NCI-H460 (cell line): ENCODE measurements at places on chromosomes 3 and 15.
A peak's percentile ranks its signal among the peaks of the same experiment; 100 is the strongest.

DNA sequence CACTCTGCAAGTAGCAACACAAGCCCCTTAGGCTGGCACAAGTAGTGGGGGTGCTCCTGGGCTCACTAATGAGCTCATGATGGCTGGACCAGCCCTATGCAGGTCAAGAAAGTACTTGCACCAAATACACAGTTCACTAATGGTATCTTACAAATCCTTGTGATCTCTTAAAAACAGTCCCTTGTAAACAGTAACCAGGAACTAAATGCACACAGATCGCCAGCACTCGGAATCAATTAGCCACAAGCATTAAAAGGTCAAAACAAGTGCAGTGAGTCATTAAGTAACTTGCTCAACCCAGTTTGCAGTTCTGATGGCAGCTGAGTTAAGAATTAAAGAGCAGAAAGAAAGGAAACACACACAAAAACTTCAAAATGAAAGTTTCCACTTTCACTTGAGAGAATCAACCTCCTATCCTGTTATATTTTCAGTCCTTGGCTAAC, 43.2 kb downstream of the ARHGEF3 start:
- no peak for DNase-seq

DNA sequence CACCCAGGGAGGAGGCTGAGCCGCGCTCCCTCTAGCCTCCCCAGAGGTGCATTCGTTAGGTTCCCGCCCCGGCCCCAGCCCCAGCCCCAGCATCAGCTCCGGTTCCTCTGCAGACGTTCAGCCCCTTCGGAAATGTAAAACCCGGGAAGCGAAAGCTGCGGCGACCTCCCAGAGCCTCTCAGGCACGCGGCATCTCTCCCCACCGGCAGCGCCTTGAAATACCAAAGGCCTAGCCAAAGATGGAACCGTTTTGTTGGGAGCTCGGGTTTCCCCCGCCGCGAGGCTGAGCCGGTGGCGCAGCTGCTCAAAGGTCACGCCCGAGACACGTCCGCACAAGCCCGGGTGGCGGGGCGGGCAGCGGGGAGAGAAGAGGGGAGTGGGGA, 77.8 kb upstream of the HES1 start:
- peak; percentile 16 for DNase-seq

DNA sequence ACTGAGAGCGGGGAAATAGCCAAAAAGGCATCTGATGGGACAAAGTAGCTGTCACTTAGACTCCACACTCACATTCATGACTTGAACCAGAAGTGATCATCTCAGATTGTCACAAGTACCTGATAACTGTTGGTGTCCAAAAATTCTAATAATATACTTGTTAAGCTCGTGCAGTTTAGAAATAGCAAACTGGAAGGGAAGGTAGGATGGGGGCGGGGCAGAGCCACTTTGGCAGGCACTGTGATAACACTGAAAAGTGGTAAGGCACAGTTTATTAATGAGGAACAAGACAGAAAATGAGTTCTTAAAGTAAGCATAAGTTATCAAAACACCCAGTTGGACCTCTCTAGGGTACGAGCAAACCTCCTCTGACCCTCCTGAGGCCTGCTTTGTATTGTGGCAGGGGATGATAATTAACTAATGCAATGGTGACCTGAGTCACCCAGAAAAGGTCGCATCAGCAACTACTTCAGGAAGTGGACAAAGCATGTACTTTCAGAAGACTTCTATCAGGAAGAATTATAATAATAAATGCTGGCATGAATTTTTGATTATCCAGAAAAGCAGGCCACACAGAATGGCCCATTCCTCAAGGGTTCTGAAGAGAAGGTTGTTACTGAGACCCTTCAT, 54.4 kb downstream of the ADCY5 start:
- no peak for DNase-seq

DNA sequence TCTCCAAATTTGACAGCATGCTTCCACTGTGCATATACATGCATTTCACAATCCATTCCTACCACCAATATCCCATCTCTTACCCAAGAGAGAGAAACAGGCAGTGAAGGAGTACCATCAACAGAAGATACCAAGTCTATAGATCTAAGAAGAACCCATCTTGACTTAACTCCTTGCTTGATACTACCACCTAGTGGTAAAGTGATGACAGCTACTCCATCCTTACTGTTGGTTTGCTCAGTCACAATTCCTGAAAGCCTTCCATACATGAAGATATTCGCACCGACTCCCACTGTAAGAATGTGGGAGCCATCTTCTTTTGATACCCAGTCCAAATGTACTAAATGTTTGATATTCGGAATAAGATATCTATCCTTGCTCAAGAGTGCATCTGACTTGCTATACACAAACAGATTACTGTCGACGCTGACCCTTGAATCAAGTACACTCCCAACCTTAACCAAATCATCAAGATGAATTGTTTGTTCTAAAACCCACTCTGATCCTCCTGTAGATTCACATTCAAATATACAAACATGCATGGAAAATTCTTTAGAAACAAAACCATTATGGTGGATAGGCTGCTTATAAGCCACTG, 123.1 kb downstream of the DMXL2 start:
- peak; percentile 31 for DNase-seq

GRCh38 chr3:38473229-38473628, 19.5 kb downstream of the ACVR2B start:
- DNase-seq: no peak

- DNase-seq: peak; percentile 23
Measured at GRCh38 chr3:120559242-120560061, 36.7 kb upstream of the NDUFB4 start.

GRCh38 chr3:5181469-5182141, 5.9 kb upstream of the EDEM1 start:
- no peak for DNase-seq

DNA sequence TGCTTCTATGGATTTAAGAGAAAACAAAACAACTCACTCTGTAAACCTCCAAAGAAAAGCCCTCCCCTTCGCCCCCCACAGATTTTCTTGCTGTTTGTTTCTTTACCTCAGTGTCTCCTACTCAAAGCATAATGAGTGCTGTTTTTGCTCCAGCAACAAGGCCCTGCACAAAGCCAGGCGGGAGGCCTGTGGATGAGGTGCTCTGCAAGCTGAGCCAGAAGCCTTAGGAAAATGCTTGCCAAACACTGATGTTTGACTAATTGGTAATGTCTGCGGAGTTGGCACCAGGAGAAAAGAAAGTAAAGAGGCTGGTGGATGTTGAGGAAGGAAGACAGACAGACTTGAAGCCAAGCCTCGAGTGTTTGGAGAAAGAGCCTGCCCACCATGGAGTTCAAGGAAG, 99.7 kb downstream of the RARB start:
- no peak for DNase-seq

GRCh38 chr3:115808244-115808643, 184.9 kb downstream of the GAP43 start:
- DNase-seq: no peak

DNA sequence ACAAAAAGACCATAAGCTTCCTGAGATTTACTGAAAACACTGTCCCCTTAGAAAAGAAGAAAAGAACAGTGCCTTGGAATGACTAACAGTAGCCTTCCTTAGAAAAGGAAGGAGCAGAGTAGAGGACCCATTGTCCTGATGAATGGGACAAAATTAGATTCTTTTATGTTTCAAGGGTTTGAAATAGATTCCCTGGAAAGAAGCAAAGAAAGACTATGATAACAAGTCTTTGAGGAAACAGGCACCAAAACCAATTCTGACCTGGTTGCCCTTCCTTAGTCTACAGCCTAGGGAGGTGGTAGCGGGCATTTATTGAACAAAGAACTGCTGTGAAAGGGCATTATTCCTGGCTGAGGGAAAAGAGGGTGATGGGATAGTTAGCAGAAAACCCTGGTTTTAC, 1024.8 kb downstream of the TBL1XR1 start:
- DNase-seq: no peak

DNA sequence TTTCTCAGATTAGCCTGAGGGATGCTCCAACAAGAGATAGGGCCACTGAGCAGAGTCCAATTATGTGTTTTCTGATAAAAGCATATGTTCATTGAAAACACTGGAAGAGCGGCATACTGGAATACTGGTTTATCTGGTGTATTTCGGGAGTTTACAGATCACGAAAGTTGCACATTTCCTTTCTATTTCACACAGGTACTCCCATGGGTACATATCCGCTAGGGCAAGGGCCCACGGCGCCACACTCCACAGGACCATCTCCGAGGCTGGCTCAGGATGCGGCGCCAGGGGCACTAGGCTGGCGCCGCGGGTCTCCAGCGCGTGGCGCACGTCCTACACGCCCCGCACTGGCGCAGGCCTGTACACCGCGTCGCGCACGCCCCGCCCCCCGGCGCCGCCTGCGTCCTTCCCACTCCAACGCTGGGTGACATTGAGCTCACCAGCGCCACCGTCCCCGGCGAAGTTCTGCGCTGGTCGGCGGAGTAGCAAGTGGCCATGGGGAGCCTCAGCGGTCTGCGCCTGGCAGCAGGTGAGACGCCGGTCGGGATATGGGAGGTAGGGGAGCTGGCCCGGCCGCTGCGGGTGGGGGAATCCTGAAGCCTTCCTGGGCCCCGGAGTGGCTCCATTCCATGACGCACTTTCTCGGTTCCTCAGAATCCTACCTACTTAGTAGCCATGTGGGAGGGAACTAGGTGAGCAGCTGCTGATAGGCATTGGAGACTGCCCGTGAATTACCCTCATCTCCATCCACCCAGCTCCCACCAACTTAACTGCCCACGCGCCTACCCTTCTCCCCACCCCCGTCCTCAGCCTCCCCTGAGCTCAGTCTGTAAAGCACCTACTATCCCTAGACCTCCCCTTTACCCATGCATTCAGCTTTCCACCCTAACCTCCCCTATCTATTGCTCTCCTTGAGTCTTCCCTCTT, at the start of gene FAM162A:
Gene FAM162A (plus strand): TSS at position 412 of the 927 bp plus-strand sequence. CDS start 84 bp downstream, at position 496.
- peak; percentile 86 for DNase-seq

GRCh38 chr3:53858096-53858741, 11.9 kb downstream of the IL17RB start:
- DNase-seq: no peak

- no peak for DNase-seq
Measured at GRCh38 chr15:84103345-84103744, 132.2 kb upstream of the GOLGA6L4 start.

DNA sequence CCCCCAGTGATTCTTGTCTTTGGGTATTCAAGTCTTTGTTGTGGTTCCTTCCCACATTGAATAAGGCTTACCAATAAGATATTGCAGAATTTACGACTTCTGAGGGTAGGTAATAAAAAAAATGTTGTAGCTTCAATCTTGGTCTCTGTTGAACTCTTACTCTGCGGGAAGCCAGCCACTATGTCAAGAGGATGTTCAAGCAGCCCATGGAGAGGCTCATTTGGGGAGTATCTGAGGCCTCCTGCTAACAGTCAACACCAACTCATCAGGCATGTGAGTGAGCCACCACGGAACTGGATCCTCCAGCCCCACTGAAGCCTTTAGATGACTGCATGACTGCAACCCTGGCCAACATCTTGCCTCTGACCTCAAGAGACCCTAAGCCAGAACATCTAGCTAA, 3.2 kb upstream of the TBC1D23 start:
- DNase-seq: no peak

DNA sequence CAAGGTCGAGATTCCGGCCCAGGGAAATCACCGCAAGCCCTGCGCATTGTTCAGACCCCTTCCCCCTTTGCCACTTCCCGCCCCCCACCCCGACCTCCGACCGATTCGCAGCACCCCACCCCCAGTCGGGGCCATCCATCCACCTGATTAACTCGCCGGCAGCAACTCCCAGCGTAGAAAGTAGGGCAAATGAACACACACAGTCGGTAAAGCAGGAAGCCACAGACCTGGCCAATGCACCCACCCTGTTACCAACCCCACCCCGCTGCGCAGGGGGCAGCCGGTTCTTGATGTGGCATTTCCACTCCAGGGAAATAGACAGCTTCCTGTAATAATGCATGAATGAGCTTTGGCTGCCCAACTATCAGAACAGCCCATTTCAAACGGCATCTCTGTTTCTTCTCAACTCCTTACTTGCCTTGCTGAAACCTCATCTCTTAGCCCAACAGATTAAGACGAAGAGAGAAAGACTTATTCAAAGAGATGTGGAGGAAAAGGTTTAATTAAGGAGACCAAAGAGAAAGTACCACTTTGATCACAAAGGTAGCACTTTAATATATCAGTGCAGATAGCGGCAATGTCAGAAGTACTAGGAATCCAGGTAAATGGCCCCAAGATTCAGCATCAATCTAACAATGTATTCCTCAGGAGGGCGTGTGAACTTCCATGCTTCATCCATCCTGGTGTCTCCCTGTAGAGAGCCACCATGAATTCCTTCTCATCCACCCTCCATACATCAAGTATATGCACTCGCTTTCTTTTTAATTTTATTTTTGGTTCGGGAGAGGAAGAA, 1.9 kb downstream of the TNIK start:
- DNase-seq: no peak

DNA sequence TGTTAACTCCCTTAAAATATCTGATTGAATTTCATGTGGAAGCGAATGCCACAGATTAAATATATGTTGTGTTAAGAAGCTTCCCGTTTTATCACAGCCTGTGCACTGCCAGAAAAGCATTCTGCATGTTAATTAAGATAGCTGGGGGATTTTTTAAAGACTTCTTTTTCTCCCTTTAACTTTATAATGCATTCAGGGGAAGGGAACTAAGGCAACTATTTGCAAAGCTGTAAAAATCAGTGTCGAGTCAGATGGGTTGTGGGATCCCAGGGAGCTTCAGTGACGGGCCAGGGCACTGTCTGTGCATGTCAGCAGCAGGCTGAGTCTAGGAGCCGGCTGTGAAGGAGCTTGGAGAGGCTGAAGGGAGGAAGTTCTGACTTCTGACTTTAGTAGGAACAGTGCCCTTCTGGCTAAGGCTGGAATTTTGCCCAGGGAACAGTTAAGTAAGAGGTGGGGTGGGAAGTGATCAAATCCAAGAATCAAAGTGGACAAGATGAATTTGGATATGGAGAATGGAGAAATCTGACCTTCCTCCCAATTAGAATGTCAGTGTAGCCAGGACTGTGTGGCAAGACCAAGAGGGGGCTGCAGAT, 77.7 kb downstream of the ABHD5 start:
- DNase-seq: no peak

DNA sequence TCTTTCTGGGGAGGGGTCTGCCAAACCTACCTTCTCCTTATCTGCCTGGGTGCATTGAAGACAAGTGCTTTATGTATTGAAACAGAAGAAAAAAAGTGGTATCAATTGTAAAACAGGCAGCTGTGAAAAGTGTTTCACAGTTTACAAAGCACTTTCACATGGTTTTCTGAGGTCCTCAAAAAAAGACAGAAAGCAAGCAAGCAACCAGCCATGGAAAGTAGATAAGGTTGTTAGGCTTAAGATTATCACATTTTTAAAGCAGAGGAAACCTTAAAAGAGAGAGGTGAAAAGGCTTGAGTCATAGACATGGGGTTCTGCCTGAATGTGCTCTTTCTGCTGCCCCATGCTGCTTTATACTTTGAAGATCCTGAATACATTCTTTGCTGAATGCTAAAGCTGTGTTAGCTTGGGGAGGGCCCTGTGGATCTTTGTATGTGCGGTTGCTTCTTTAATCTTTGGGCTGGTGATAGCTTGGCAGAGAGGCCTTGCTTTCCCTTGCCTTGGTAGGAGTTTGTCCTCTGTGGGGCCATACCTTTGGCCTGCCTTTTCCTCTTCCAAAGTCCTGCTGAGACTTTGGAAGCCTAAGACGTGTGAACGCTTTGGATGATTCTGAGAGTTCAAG, 2.6 kb downstream of the SMAD3 start:
- DNase-seq: no peak

- no peak for DNase-seq
Measured at GRCh38 chr3:151896246-151897012, 23.0 kb downstream of the SUCNR1 start.
